ENCODE measurements at places on chromosomes 12 and 14. TPM values are rescaled to one million over a fixed set of nuclear protein-coding genes. Genes with fewer than 3 reads are reported as not detected.

The TBC1D30 gene
- 0.77 TPM for total RNA-seq

The POTEM gene
- total RNA-seq, result not detected

The IAPP gene
- total RNA-seq, result not detected

The FIGNL2 gene
- total RNA-seq, result 0.30 TPM
